ENCODE measurements at places on chromosomes 7 and 10.

GRCh38 chr10:73889014-73889413 lies 14.7 kb upstream of the CAMK2G start:
- DNase-seq = no peak

GRCh38 chr10:24849051-24849450 lies 103.4 kb downstream of the PRTFDC1 start:
- DNase-seq = no peak

GRCh38 chr7:42645906-42646305 lies 266.0 kb downstream of the C7orf25 start:
- DNase-seq = no peak

GRCh38 chr10:6678211-6678803 lies 98.2 kb upstream of the PRKCQ start:
- DNase-seq = peak; percentile 60

GRCh38 chr7:112707655-112708054 lies 82.5 kb downstream of the TMEM168 start:
- DNase-seq = no peak

DNA sequence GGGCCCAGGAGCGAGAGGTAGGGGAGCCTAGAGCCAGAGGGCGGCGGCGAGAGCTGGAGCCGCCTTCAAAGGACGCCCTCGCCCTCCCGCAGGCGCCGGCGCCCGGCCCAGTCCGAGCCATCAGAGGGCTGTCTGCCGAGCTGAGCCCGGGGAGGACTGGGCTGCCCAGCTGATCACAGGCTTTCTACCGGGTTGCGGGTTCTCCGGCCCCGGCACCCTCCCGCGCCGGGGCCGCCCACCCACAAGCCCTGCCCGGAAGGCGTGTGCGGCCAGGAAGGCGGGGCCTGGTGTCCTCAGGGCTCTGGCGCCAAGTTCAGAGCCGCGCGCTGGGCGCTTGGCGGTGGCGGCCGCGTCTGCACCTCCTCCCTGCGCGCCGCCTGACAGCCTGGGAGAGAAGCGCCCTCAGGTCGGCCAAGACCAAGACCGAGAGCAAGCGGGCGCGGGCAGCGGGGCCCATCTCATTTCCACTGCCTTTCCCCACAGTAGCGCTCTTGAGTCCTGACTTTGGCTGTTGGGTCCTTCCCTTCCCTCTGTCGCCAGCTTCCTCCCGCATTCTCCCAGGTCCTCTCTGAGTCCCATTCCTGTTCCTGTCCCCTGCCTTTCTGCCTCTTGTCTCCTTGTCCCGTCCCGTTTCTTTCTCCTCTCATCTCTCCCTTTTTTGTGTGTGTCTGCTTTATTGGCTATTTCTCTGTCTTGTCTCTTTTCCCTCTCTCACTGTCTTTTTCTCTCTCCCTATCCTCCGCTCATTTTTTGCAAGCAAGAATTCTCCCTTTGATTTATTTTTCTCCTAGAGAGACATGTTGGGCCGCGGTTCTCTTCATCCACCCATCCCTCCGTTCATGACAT lies 60.6 kb upstream of the MSMB start:
- DNase-seq = peak; percentile 72

DNA sequence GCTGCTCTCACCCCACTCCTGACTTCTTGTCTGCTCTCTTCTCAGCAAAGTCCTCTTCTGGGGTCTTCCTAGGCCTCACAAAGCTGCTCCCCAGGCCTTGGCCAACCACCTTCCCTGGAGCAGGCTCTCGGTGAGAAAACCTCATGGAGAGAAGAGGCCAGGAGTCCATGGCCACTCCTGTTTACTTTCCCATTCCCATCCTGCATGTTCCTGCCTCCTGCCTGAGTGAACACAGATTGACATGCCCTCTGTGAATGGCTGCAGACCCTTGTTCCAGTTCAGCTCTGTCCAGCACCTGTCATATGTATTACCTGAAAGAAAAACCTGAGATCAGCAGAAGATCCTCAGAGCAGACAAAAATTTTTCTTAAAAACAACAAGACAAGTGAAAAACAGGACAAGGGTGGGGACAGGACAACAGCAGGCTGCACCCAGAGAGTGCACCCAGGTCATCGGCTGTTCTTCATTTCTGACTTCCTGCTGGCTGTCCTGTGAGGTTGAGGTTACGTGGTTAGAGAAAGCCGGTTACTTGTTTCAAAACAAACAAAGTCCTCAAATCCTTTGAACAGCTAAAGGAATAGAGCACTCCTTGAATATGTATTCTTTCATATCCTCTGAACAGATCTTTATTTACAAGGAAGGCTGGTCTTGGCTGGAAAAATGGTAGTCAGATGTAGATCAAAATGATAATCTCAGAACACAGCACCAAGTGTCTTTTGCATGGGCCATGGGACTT lies 34.0 kb upstream of the DLD start:
- no peak for DNase-seq

DNA sequence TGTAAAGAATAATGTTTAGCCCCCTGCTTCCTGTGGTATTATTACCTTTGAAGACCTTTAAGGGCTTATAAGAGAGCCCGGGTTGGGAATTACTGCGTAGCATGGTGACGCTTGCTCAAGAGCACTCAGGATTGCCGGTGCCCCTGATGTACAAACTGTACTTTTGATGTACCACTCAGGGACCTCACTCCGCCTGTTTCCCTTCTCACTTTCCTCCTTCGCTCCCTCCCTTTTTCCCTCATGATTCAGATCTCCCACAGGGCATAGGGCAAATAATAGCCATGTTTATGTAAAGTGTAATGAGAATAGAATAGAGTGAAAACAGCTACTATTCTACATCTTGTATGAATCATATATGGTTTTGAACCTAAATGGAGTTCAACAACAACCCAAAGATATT lies 77.8 kb upstream of the PDCD4 start:
- DNase-seq = no peak

GRCh38 chr10:30359373-30360206 lies 10.5 kb upstream of the MTPAP start:
- peak; percentile 76 for DNase-seq

- no peak for DNase-seq
These were observed 41.6 kb downstream of the CDC123 start for GRCh38 chr10:12237265-12238220.

DNA sequence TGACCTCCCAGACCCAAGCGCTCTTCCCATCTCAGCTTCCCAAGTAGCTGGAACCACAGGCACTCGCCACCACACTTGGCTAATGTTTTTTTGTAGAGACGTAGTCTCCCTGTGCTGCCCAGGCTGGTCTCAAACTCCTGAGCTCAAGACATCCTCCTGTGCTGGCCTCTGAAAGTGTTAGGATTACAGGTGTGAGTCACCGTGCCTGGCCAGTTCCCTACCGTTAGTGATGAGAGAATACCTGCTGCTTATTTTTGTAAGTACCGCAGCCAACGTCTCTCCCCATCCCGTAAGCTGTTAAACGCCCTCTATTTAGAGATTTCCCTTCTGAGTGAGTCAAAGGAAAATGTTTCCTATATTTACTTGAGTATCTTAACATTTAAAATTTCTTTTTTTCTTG lies 38.5 kb upstream of the PDLIM1 start:
- no peak for DNase-seq

DNA sequence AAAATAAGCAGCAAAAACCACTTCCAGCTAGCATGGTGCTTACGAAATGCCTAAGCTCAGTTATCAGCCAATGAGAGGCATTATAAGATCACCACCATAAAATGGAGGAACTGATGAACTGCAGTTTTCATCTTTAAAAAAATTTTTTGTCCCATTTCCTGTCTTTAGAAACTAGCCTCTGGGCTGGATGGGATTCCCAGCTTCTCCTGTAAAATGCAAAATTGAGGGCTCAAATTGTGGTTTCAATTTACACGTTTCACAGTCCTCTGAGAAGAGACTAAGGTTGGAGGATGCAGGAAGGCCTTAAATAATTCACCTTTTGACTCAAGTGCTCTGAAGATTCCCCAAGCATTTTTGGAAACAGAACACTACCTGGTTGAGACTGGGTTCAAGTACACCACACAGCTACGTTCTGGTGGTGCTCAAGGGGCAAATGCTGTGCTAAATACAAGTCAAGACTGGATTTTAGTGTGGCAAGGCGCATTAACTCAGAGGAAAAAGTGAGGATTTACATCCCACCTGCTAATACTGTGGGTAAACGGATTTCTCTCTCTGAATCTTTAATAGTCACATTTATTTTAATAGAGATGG lies 951 bp downstream of the ZNF25 start:
- no peak for DNase-seq

DNA sequence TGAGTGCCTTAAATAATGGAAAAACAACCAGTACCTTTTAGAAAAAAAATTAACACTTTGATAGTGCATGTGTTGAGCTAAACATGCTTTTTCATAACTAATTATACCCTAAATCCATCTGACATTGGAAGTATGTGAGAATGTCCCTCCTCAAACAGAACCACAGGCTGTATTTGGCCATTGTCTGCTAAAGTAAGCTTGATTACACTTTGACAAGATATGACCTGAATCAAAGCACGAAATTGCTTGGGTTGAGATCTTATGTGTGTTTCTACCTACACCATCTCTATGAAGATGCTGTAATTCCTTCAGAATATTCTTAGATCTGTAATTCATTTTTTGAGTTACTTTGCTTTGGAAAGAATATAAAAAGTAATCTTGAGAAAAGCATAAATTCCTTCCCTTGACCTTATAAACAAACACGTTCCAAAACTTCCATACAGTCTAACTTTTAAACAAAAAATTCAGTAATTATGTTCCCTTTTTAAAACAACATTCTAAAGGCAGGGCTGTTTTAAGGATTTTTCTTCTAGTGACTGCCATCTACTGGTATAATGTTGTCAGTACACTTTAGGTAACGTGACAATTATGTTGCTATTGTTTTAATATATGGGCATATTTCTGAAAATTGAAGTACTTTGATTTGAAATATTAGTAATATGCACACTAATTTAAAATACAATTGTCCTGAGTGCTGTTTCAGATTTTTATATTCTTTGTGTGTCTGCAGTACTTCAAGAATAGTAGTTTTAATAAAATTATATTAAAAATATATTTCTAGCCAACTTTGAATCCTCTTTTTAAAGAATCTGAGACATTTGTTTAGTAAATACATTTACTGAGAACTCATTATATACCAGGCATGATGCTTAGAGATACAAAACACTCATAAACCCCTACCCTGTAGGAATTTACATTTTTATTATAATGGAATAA lies 20.9 kb downstream of the CD36 start:
- DNase-seq = peak; percentile 23

DNA sequence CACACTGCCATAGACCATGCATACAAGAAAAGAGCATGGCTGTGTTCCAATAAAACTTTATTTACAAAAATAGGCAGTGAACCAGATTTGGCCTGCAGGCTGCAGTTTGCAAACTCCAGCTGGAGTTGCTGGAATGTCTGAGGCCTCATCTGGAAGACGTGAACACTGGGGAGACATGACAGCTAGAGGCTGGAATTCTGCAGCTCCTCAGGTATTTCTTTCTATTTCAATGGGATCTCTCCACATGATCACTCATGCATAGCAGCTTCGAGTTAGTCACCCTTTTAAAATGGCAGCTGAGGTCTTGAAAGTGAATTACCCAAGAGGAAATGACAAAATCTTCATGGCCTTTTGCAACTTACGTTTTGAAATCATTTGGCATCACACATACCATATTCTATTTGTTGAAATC lies 52.6 kb upstream of the BET1 start:
- peak; percentile 22 for DNase-seq

DNA sequence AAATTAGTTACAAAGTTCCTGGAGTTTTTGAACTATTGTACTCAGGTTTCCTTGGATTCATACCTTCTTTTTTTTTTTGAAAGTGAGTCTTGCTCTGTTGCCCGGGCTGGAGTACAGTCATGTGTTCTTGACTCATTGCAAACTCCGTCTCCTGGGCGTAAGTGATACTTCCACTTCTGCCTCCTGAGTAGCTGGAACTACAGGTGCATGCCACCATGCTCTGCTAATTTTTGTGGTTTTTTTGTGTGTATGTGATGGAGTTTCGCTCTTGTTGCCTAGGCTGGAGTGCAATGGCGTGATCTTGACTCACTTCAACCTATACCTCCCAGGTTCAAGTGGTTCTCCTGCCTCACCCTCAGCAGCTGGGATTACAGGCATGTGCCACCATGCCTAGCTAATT lies 22.3 kb downstream of the MCM10 start:
- DNase-seq = no peak

DNA sequence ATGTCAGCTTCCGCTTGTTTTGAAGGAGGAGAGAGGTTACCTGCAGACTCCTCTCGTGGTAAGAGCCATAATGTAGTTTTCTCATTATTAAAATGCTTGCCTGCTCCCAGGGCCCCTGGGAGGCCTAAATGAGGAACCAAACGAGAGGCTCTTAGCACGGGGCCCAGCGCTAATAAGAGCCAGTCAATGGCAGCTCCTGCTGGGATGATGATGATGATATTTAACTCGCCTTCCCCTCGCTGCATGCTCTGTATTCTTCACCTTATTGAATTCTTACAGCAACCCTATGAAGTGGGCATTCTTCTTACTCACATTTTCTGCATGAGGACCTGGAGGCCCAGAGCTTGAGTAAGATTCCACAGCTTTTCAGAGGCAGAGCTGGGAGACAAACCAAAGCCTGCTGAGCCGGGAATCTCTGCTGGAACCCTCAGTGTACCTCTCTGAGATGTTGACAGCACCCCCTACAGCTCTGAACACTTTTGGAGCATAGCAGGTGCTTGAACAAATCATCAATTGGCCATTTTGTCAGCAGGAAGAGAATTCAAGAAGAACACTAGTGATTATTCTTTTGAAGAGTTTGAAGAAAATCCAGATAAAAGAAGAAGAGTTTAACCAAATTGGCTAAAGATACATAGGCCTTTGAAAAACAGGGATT lies 93.1 kb upstream of the HABP2 start:
- no peak for DNase-seq

Data from iPS-NIHi11 (cell line).